Motor neuron (in vitro differentiated cells): ENCODE measurements at places on chromosomes 4 and X. TPM values are rescaled to one million over a fixed set of nuclear protein-coding genes. Genes with fewer than 3 reads are reported as not detected.

Gene SASH3
- 0.15 and 0.22 TPM in 2 replicates for total RNA-seq

Gene ZCCHC4
- 9.5 and 11.6 TPM in 2 replicates for total RNA-seq

Gene GAGE2A
- total RNA-seq = not detected in 2 replicates

Gene ELMOD2
- total RNA-seq = 24.4 and 26.1 TPM in 2 replicates

Gene VSIG1
- total RNA-seq = 0.63 and 2.8 TPM in 2 replicates

Gene CSN1S1
- not detected in 2 replicates for total RNA-seq

Gene VGLL1
- total RNA-seq = not detected in 2 replicates

Gene PRR32
- total RNA-seq = 1.0 TPM in 1 of 2 replicates, not detected in the other

Gene PFKFB1
- 0.25 and 0.32 TPM in 2 replicates for total RNA-seq

Gene KIAA1210
- 0.05 TPM in 2 replicates for total RNA-seq

Gene PIGA
- total RNA-seq = 12.6 and 15.7 TPM in 2 replicates

Gene FAT4
- total RNA-seq = 17.3 and 19.1 TPM in 2 replicates

Gene CHM
- total RNA-seq = 12.0 and 12.9 TPM in 2 replicates

Gene TLR2
- total RNA-seq = 0.58 and 0.62 TPM in 2 replicates

Gene SGCB
- total RNA-seq = 23.5 and 27.9 TPM in 2 replicates

Gene RNF212
- total RNA-seq = 3.6 and 5.7 TPM in 2 replicates

Gene CTAG1B
- not detected in 2 replicates for total RNA-seq

Gene EVC
- total RNA-seq = 2.7 and 3.3 TPM in 2 replicates

Gene PPP1R2C
- not detected in 2 replicates for total RNA-seq

Gene FAM236C
- total RNA-seq = not detected in 2 replicates

Gene NUP62CL
- total RNA-seq = 8.4 and 10.2 TPM in 2 replicates

Gene GAGE13
- not detected in 2 replicates for total RNA-seq

Gene FAM47B
- not detected in 2 replicates for total RNA-seq

Gene FHDC1
- total RNA-seq = 11.0 and 13.2 TPM in 2 replicates

Gene TLR8
- total RNA-seq = 0.32 and 0.36 TPM in 2 replicates

Gene SLIT2
- total RNA-seq = 169 and 178 TPM in 2 replicates

Gene NSUN7
- 1.1 and 2.2 TPM in 2 replicates for total RNA-seq

Gene RAI2
- 4.4 and 5.1 TPM in 2 replicates for total RNA-seq

Gene SYNPO2
- total RNA-seq = 20.2 and 21.0 TPM in 2 replicates

Gene FHIP1A
- 0.58 and 0.62 TPM in 2 replicates for total RNA-seq

Gene MED28
- 28.8 and 37.4 TPM in 2 replicates for total RNA-seq

Gene ZFYVE28
- total RNA-seq = 2.3 and 2.9 TPM in 2 replicates

Gene TXK
- total RNA-seq = 0.15 TPM in 1 of 2 replicates, not detected in the other

Gene CD38
- 0.10 and 0.14 TPM in 2 replicates for total RNA-seq

Gene DDX3X
- total RNA-seq = 127 and 136 TPM in 2 replicates

Gene APLN
- total RNA-seq = 0.88 and 1.2 TPM in 2 replicates

Gene CT83
- not detected in 2 replicates for total RNA-seq

Gene FGF13
- 0.54 TPM in 1 of 2 replicates, not detected in the other for total RNA-seq

Gene ARHGAP24
- total RNA-seq = 1.6 and 1.9 TPM in 2 replicates

Gene CORIN
- total RNA-seq = 1.5 and 1.6 TPM in 2 replicates

Gene NAA11
- 0.41 TPM in 1 of 2 replicates, not detected in the other for total RNA-seq

Gene ARMCX4
- 6.2 and 7.4 TPM in 2 replicates for total RNA-seq

Gene TMEM255A
- 11.3 and 13.6 TPM in 2 replicates for total RNA-seq

Gene STK32B
- 2.6 and 2.9 TPM in 2 replicates for total RNA-seq

Gene PCDH7
- total RNA-seq = 53.7 and 60.2 TPM in 2 replicates

Gene PABPC4L
- total RNA-seq = 0.15 and 0.16 TPM in 2 replicates

Gene USP17L12
- not detected in 2 replicates for total RNA-seq

Gene CLTRN
- total RNA-seq = 0.64 and 0.97 TPM in 2 replicates

Gene UGT2A2
- 0.25 TPM in 1 of 2 replicates, not detected in the other for total RNA-seq

Gene CLDN34
- total RNA-seq = 0.72 TPM in 1 of 2 replicates, not detected in the other

Gene GSPT2
- 7.9 and 9.4 TPM in 2 replicates for total RNA-seq

Gene PNCK
- total RNA-seq = 0.61 and 0.75 TPM in 2 replicates

Gene TCEAL2
- total RNA-seq = 21.8 and 23.7 TPM in 2 replicates

Gene SRPX2
- 0.05 TPM in 2 replicates for total RNA-seq
